ENCODE measurements at places on chromosomes 6 and 20.
A peak's percentile ranks its signal among the peaks of the same experiment; 100 is the strongest.

DNA sequence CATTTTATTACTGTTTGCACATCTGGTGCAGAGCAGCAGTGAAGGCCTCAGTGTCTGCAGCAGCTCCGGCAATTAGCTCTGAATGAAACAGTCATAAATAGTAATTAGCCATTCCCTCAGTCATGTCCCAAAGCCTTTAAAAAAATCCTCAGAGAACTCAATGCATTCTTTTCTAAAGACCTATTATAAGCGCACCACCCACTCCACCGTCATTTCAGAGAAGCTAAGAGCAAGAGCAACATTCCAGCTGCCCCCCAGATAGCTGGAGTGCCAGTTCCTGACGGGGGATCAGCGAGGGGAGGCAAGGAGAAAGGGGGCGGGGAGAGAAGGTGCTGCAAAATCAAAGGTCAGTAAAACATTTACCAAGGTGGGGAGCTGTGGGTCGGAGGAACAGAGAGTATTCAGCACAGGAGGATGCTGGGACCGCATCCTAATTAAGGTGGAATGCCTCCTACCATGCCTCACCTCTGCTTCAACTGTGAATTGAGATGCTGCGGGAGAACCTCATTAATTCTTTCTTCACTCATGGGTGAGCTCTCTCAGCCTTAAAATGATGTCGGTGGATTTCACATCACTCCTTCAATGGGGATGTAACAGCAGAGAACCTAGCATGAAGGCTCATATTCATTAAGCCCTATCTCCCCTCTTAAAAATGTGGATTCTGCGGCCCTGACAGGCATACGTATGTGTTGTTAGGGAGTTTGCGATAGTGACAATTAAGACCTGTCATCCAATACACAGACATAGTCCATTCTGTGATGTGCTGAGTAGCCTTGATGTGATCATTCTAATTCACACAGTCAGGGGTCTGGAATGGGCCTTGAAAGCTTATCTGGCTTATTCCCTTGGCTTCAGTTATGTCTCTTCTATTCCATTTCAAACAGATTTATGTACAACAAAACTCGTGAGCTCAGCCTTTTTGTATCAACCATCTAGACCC is 469.5 kb upstream of the NRSN1 start:
- DNase-seq, result no peak

DNA sequence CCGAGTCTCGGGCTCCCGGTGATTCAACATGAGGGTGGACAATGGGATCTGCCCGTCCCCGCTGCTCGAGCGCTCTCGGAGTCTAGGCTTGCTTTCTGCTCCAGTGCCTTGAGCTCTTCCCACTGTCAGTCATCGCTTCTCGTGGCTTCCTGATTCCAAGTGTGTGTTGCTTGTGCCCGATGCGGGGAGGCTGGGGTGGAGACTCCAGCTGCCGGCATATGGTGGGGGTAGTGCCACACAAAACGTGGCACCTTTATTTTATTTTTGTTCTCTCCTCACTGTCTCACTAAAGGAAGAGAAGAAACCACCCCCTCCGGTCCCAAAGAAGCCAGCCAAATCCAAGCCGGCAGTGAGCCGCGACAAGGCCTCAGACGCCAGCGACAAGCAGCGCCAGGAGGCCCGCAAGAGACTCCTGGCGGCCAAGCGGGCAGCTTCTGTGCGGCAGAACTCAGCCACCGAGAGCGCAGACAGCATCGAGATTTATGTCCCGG is 14.8 kb upstream of the MYL9 start:
- DNase-seq, result no peak

DNA sequence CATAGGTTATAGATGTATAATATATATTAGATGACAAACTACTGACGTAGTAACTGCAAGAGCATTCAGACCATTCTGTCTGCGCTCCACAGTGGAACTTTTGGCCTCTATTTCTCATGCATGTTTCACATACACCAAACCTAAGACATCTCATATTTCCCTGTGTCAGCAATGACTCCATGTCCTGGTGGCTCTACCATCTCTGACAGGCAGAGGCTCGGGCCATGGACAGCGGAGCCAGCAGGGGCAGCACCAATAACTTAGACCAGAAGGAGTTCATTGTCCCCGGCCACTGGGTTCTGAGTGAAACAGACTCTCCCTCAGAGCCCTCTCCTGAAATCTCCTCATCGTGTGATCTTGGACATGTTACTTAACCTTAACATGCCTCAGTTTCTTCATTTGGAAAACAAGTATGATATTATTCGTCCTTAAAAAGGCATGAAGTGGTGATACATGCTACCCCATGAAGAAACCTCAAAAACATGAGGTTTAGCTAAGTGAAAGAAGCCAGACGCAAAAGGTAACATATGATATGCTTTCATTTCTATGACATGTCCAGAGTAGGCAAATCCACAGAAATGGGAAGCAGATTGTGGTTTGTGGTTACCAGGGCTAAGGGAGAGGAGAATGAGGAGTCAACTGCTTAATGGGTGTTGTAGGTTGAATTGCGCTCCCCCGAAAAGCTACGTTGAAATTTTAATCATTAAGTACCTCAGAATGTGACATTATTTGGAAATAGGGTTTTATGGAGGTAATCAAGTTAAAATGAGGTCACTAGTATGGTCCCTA is 564.0 kb upstream of the JARID2 start:
- DNase-seq, result no peak

GRCh38 chr20:50371878-50372769 is 138.1 kb upstream of the PTPN1 start:
- DNase-seq, result no peak

DNA sequence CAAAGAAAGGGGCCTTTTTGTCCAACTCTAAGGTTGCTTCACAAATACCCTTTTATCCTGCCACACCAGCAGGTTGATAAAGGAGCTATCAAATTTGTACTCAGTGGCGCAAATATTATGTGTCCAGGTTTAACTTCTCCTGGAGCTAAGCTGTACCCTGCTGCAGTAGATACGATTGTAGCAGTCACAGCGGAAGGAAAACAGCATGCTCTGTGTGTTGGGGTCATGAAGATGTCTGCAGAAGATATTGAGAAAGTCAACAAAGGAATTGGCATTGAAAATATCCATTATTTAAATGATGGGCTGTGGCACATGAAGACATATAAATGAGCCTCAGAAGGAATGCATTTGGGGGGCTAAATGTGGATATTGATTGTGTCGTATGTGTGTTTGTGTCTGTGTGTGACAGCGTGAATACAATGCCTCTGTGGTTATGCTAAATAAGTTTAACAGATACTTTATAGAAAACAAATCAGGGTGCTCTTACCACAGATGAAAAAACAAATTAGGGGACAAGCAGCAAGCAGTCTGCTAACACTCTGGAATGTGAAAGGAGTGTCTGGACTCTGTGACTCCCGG is 33.6 kb downstream of the HM13 start:
- no peak for DNase-seq

- DNase-seq, result no peak
Measured at GRCh38 chr6:162862462-162862861, 134.7 kb downstream of the PACRG start.

- DNase-seq, result peak; percentile 16
Measured at GRCh38 chr6:64644024-64644423, 1008.4 kb downstream of the PHF3 start.

DNA sequence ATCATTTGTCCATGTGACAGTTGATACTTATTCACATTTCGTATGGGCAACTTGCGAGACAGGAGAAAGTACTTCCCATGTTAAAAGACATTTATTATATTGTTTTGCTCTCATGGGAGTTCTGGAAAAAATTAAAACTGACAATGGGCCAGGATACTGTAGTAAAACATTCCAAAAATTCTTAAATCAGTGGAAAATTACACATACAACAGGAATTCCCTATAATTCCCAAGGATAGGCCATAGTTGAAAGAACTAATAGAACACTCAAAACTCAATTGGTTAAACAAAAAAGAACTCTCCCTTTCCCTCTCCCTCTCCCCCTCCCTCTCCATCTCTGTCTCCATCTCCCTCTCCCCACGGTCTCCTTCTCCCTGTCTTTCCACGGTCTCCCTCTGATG is 19.4 kb upstream of the EIF2S2 start:
- DNase-seq, result no peak

DNA sequence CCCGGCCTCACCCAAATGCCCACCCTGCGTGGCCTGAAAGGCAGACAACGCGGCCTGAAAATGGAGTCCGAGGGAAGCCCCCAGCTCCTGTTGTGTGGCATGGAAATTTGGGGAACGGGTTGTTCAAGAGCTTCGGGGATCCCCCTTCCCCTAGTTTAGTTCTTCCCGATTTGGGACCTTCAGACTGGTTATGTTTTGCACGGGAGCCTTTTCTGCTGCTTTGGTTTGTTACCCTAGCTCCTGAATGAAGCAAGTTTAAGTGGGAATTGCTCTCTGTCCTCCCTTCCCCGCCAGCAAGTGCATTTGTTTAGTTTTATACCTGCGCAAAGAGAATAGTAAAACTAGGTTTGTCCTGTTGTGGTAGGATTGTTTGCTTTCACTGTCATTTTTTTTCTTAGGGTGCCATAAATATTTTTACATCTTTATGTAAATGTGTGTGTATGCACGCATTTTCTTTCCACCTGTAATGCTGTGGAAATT is 604 bp downstream of the SH3BGRL2 start:
- peak; percentile 63 for DNase-seq

DNA sequence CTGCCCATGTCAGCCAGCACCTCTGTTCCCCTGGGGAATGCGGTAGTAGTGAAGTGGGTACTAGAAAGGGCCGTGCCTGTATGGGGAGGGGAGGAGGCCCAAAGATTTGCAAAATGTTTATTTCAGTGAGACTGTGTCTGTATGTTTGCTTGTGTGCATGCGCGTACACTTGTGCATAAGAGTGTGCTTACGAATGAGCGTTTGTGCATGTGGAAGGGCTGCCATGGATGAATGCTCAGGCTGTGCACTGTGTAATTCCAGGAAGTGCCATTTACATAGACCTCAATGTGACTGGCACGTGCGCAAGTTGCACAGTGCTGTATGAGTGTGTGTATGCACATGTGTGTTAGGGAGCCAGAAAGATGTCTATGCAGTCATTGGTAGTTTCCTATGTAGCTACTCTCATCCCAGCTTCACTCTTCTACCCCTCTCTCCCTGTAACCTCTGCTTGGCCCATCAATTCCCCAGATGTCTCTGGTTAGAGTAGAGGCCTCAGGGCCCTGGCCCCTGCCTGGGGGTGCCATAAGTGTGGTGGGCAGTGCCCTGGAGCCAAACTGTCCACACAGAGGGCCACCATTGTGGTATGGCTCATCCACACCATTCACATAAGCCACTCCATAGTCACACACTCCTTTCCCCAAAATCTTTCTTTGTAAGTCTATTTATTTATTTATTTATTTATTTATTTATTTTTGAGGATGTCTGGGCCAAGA is 26.8 kb upstream of the SLC22A7 start:
- DNase-seq, result no peak

DNA sequence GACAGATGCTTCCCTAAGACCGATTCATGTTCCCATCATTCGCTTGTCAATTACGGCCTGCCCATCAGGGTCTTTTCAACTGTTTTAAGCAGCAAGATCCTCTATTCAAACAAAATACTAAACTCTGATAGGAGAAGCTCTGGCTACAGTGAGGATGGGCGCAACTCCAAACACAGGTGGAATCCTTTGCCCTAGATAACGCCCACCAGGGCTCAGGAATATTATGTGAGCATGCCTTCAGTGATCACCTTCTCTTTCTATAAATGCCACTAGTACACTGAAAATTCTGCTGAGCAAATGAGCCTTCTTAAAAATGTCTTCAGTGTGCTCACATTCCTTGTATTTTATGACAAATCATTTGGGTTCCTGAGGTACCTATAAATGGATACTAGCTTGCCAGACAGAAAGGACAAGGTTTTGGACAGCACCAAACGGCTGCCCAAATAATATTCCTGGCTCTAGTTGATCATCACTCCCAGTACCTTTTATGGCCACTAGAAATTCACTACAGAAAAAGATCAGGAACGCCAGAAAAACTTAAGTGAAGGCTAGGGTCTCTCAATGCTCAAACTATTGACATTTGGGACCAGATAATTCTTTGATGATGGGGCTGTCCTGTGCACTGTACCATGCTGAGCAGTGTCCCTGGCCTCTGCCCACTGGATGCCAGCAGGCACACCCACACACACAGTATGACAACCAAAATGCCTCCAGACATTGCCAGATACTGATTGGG is 13.1 kb downstream of the ZNF217 start:
- DNase-seq, result no peak

DNA sequence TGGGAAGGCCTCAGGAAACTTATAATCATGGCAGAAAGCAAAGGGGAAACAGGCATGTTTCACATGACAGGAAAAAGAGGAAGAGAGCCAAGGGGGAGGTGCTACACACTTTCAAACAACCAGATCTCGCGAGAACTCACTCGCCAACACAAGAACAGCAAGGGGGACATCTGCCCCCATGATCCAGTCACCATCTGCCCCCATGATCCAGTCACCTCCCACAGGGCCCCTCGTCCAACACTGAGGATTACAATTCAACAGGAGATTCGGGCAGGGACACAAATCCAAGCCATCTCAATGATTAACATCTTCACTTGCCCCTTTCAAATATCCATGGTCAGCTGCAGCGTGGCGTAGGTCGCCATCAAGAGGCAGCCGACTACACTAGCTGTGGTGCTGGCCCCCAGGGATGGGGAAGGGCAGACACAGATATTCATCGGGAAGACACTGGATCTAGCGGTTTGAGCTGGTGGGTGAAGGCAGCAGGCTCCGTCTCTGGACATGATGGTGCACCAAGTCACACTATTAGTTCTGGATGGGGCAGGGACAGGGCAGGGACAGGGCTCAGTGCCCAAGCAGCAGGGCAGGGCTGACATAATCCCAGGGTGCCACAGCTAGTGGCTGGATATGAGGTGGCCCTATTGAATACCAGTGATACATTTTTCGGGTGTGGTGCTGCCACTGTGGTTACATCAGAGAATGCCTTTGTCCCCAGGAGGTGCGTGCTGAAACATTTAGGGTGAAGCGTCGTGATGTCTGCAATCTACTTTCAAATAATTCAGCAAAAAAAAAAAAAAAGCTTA is 31.6 kb downstream of the TUBB2B start:
- DNase-seq, result peak; percentile 51

DNA sequence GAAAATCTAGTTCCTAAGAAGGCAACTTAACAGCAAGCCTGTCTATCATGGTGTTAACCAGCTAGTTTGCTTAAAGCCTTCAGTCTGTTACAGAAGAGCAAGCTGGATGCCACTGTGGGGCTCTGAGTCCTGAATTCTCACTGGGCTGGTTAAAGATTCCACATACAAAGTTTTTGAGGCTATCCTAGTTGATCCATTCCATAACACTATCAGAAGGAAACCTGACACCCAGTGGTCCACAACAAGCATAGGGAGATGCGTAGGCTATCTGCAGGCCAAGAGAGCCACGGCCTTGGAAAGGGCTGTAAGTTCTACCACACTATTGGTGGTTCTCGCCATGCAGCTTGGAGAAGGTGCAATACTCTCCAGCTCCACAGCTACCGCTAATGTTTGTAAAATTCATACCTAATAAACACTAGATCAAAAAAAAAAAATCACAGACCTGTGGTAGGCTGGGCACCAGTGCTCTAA is 420 bp upstream of the MCCD1 start:
- no peak for DNase-seq
